SK-N-SH (cell line): ENCODE measurements at places on chromosomes 4 and X.
A peak's percentile ranks its signal among the peaks of the same experiment; 100 is the strongest.

GRCh38 chr4:124710015-124710741 lies 2.4 kb downstream of the ANKRD50 start:
- peak overlapping the region; percentile 86 for H3K4me3 ChIP-seq
- DNase-seq, result no peak
- peaks cover 52% of the 10 kb centered on the region for H3K36me3 ChIP-seq
- H3K27ac ChIP-seq, result peak overlapping the region; percentile 34
- H3K4me1 ChIP-seq, result peaks cover 19% of the 10 kb centered on the region

DNA sequence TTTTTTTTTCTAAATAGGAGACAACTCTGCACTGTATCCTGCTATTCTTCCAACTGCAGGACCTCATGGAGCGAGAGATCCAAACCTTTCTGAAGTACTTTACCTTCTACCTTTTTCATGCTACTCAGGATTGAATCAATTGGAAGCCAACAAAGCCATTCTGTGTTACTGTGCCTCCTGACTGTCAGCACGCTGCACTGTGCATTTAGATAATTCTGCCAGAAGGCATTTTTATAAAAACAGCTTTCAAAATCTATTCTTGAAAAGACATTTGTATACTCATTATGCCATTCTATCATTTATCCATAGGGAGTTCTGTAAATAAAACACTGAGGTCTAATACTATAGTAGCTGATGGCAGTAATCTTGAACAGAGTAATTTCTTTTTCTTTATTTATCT lies 142.8 kb downstream of the SLIT2 start:
- H3K4me1 ChIP-seq, result peaks cover 16% of the 10 kb centered on the region; the same call in 1 of the 2 replicates
- H3K36me3 ChIP-seq, result peaks cover 14% of the 10 kb centered on the region
- H3K27me3 ChIP-seq, result no peaks in the 10 kb centered on the region
- no peak for DNase-seq
- H3K27ac ChIP-seq, result no peak overlapping the region
- H3K4me3 ChIP-seq, result no peak overlapping the region

DNA sequence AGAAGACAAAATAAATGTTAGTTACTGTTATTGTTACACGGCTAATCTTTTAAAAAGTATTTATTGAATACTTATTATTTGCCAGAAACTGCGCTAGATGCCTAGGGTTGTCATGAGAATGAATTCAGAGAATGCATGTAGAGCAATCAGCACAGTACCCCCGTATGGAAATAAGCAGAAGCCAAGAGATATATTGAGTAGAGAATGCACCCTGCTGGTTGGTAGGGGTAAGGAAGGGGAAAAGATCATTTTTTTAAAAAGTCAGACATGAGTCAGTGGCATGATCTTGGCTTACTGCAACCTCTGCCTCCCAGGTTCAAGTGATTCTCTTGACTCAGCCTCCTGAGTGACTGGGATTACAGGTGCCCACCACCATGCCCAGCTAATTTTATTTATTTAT lies 13.1 kb upstream of the DRP2 start:
- H3K27ac ChIP-seq, result no peak overlapping the region
- no peak overlapping the region for H3K4me3 ChIP-seq
- no peaks in the 10 kb centered on the region for H3K27me3 ChIP-seq
- peak; percentile 58 for DNase-seq
- H3K4me1 ChIP-seq, result no peaks in the 10 kb centered on the region
- no peaks in the 10 kb centered on the region for H3K36me3 ChIP-seq

DNA sequence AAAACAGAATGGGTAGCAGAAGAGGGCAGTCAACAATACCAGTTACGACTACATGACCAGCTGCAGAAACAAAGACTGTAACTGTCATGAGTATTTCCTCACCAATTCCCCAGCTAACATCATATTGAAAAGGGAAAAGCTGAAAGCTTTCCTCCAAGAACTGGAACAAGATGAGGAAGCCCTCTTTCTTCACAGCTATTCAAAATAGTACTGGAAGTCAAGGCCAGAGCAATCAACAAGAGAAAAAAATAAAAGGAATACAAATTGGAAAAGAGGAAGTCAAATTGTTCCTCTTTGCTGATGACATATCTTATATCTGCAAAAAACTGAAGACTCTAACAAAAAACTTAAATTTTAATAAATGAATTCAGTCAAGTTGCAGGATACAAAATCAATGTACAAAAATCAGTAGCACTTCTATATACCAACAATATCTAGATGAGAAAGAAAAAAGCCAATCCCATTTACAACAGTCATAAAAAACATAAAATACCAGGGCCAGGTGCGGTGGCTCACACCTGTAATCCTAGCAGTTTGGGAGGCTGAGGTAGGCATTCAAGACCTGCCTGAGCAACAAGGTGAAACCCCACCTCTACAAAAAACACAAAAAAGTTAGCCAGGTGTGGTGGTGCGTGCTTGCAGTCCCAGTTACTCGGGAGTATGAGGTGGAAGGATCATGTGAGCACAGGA lies 125.4 kb downstream of the ATP8A1 start:
- H3K4me3 ChIP-seq, result no peak overlapping the region
- DNase-seq, result no peak
- H3K36me3 ChIP-seq, result no peaks in the 10 kb centered on the region
- no peaks in the 10 kb centered on the region for H3K4me1 ChIP-seq

- DNase-seq, result no peak
- no peaks in the 10 kb centered on the region for H3K36me3 ChIP-seq
- H3K27me3 ChIP-seq, result peaks cover 11% of the 10 kb centered on the region; the same call in 1 of the 2 replicates
- H3K4me3 ChIP-seq, result no peak overlapping the region
Observed at GRCh38 chrX:40513012-40513411, 67.8 kb upstream of the ATP6AP2 start.

DNA sequence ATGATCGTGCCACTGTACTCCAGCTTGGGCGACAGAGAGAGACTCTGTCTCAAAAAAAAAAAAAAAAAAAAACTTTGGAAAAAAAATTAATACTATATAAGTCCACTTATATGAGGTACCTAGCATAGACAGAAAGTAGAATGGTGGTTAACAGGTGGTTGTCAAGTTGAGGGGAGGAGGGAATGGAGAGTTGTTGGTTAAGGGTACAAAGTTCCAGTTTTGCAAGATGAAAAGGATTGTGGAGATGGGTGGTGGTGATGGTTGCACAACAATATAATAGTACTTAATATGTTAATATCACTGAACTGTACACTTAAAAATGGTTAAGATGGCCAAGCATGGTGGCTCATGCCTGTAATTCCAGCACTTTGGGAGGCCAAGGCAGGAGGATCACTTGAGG lies 4.1 kb upstream of the IL9R start:
- no peaks in the 10 kb centered on the region for H3K4me1 ChIP-seq
- peaks cover 10% of the 10 kb centered on the region; the same call in 1 of the 2 replicates for H3K27me3 ChIP-seq
- no peak for DNase-seq
- no peak overlapping the region for H3K4me3 ChIP-seq
- H3K27ac ChIP-seq, result no peak overlapping the region

DNA sequence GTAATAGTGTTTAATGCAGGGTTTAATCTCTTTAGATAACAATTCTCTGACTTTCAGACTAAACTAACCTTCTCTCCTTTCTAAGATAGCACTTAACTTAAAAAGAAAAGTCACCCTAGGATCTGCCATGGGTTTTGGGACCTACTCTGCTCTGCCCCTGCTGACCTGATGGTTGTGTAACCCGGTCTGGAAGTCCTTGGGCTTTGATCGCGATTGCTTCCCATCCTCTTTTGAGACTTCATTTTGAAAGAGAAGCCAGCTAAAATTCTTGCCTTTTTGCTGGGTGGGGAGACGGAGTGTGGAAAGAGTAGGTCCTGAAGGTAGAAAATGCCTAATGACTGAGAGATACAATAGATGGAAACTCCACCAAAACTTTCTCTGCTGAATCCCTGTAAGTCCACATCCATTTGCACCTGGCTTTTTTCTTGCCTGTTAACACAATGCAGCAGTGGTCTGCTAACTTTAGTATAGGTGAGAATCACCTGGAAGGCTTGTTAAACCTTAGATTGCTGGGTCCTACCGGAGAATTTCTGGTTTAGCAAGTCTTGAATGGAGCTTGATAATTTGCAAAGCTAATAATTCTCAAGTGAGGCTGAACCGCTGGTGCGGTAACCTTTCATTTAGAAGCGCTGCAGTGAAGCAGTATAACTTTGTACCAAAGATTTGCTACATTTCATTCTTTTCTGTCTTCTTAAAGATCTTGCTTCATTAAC lies 45.6 kb upstream of the CCSER1 start:
- no peak overlapping the region for H3K4me3 ChIP-seq
- peaks cover 5% of the 10 kb centered on the region for H3K4me1 ChIP-seq
- no peaks in the 10 kb centered on the region for H3K27me3 ChIP-seq
- no peak for DNase-seq
- no peaks in the 10 kb centered on the region for H3K36me3 ChIP-seq

- H3K27me3 ChIP-seq, result no peaks in the 10 kb centered on the region
- H3K36me3 ChIP-seq, result no peaks in the 10 kb centered on the region
- DNase-seq, result no peak
- no peak overlapping the region for H3K4me3 ChIP-seq
Observed at GRCh38 chr4:15149234-15149838, 147.1 kb downstream of the CPEB2 start.

DNA sequence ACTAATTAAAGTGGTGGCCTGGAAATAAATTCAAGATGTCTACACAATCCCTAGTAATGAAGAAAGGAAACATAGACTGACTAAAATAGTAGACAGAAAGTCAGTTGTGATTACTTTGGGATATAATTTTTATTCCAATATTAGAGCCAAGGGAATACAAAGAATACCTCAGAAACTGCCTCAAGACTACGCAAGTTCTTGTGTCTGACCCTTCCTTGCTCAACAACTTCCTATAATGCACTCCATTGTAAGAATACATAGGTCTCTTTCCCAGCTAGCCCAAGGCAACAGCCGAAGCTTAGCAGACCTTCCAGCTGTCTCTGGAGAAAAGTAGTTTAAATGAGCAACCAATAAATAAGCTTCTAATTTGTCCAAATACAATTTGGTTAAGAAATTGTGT lies 315.9 kb downstream of the IQCM start:
- H3K4me3 ChIP-seq, result no peak overlapping the region
- H3K4me1 ChIP-seq, result no peaks in the 10 kb centered on the region
- DNase-seq, result no peak
- H3K36me3 ChIP-seq, result no peaks in the 10 kb centered on the region
- no peaks in the 10 kb centered on the region for H3K27me3 ChIP-seq

DNA sequence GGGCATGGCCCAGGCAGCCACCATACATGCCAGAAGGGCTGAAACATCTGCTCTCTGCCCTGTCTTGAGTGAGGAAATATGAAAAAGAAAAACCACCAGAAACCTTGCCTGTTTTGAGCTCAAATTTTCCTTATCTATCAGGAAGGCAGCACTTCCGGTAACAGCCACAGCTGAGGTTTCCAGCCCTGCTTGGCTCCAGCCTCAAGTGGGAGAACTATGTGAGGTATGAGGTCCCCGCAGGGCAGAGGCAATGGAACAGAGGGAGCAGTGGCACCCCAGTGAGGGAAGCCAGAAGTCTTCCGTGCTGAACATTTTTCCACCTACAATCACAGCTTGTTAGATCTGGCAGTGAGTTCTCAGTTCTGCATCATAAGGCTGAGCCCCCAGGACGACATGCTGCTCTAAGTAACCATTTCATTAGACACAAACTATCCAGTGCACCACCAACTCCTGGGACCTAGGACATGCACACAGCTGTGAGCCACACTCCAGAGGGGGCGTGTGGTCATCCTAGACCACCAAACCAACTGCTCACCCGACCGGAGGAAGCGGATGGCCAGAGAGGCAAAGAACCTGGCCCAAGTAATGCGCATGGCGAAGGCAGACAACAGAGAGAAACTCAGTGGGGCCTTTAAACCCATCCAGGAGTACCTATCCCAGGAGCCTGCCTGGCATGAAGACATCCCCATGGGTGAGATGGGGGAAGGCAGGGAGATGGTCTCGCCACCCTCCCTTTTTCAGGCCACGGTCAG lies 22.6 kb downstream of the WDR1 start:
- H3K4me1 ChIP-seq, result peaks cover 35% of the 10 kb centered on the region
- no peaks in the 10 kb centered on the region for H3K27me3 ChIP-seq
- peak; percentile 50 for DNase-seq
- H3K36me3 ChIP-seq, result peaks cover 88% of the 10 kb centered on the region; the same call in 1 of the 2 replicates
- H3K4me3 ChIP-seq, result no peak overlapping the region

GRCh38 chr4:10296730-10297129 lies 160.5 kb downstream of the ZNF518B start:
- H3K27ac ChIP-seq, result no peak overlapping the region
- no peak for DNase-seq
- H3K4me1 ChIP-seq, result no peaks in the 10 kb centered on the region
- no peak overlapping the region for H3K4me3 ChIP-seq
- H3K36me3 ChIP-seq, result no peaks in the 10 kb centered on the region
